Inflammatory macrophage treated with lipopolysaccharide for 1 hour (primary cell): ENCODE measurements at places on chromosomes 4 and X.

- DNase-seq = peak; percentile 20
Observed at GRCh38 chrX:30278365-30278764, 30.8 kb downstream of the NR0B1 start.

- no peak for DNase-seq
Observed at GRCh38 chr4:80172203-80172602, 25.1 kb upstream of the PRDM8 start.

GRCh38 chr4:39621582-39621981 lies 17.1 kb downstream of the SMIM14 start:
- DNase-seq = peak; percentile 58

GRCh38 chr4:82618103-82618720 lies 56.4 kb upstream of the TMEM150C start:
- no peak for DNase-seq

GRCh38 chr4:67702166-67702565 lies 1.2 kb upstream of the UBA6 start:
- no peak for DNase-seq

DNA sequence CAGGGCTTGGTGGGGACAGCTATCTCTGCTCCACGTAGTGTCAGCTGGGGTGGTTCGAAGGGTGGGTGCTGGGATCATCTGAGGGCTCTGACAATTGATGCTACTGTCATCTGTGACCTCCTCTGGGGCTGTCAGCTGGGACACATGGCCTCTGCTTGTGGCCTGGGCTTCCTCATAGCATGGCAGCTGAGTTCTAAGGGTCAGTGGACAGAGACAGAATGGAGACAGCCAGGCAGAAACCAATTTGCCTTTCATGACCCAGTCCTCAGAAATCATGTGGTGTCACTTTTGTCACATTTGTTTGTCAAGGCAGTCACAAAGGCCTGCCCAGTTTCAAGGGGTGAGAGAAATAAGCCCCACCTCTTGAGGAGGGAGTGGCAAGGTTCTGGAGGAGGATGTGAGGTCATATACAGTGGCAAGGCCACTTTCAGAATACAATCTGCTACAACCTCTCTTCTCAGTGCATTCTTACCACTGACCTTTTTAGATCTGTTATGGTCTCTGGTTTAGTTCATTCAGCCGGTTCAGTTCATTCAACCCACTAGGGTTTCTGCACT lies 103.6 kb upstream of the BCOR start:
- no peak for DNase-seq

DNA sequence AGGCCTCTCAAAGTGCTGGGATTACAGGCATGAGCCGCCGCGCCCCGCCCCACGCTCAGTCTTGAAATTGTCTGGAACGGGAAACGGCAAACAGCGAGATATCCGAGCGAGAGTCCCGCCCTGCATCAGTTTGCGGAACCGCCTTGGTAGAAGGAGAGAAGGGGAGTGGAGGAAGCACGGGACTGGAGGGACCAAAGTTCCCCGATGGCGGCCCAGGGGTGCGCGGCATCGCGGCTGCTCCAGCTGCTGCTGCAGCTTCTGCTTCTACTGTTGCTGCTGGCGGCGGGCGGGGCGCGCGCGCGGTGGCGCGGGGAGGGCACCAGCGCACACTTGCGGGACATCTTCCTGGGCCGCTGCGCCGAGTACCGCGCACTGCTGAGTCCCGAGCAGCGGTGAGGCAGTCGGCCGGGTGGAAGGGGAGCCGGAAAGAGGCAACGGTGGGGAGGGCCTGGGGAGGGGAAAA lies at the start of gene BST1:
Gene BST1, plus strand, starts transcription at position 125 of the 463 bp plus-strand sequence. Its CDS starts 80 bp downstream, at position 205.
- DNase-seq = peak; percentile 87

- no peak for DNase-seq
Observed at GRCh38 chr4:85603437-85604336, 128.7 kb downstream of the ARHGAP24 start.

GRCh38 chrX:40153345-40154249 lies 55.8 kb upstream of the BCOR start:
- peak; percentile 75 for DNase-seq

DNA sequence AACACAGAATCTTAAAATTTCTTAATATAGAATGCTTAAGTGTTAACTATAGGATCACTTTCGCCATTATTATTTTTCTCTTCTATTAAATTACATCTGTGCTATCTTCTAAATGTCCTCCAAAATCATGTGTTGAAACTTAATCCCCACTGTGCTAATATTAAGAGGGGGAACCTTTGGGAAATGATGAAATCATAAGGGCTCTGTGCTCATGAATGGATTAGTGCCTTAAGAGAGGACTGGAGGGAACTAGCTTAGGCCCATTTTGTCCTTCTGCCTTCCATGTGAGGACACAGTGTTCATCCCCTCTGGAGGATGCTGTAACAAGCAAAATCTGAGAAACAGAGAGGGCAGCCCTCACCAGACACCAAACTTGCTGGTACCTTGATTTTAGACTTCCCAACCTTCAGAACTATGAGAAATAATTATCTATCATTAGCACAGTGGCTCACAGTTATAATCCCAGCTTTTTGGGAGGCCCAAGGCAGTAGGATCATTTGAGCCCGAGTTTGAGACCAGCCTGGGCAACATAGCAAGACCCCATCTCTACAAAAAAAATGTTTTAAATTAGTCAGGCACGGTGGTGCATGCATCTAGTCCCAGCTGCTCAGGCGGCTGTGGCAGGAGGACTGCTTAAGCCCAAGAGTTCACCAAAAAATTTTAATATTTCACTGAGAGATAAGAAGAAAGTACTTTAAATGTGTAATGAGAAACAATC lies 26.3 kb downstream of the KLHL8 start:
- DNase-seq = no peak

GRCh38 chr4:48369248-48369647 lies 27.9 kb downstream of the SLAIN2 start:
- DNase-seq = no peak

DNA sequence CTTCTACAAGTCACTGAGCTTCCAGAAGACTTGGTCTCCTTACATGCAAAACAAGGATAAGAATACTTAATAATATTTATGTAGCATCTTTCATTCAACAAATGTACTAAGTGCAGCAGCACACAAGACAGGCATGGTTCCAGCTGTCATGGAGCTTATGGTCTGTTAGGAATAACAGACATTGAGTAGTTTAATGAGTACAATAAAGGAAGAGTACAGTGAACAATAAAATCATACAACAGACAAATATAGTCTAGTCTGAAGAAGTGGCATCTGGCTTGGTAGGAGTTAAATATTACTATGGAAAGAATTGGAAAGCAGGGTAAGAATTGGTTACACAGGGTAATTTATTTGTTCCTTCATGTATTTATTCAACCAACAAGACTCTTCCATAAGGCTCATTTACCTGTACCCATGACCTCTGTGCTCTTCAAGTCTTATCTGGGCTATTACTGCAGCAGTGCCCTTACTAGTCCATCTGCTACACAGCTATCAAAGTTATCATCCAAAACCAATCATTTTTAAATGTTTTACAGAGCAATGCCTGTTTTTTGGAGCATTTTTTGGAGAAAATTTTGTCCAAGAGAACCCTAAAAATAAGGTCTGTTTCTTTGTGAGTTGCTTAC lies 101.1 kb upstream of the RPL34 start:
- no peak for DNase-seq

DNA sequence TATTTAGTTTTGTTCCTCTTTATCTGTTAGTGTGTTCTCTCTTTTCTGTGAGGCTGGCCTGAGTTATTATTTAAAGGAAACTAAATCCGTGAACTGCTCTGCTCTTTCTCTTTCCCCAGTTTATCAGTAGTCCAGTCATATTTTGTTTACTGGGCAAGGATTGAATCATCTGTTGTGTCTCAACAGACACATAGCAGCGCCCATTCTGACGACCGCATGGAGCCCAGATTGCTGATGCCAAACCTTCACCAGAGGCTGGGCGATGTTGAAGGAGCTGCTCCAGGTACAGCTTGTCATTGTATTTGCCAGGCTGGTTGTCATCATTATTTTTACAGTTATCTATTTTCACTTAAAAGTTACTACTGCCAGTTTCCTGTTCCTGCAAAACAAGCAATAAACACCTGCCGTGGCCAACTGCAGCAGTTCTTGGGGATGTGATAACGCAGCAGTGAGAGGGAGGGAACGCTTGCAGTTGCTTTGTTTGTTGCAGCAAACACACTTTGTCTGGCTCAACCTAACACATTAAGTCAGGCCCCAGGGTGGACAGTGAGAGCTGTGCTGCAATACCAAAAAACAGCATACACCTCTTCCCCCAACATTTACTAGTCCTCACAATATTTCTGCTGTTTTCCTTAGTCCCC lies 10.1 kb downstream of the REELD1 start:
- DNase-seq = no peak

DNA sequence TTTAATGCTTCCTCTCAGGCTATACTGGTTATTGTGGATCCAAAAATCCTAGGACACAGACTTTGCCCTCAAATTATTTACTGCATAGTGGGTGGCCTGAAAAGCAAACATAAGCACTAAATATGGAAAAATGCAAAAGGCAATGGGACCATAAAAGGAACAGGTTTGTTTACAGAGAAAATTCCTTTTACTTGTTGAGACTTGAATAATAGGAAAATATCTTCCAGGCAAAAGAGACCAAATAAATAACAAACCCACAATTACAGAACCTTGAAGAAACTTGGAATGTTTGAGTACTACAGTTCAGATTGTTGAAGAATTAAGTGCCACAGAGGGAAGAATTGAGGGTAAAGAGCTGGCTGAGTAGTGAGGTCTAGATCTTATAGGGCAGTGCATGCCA lies 711.0 kb downstream of the C4orf33 start:
- no peak for DNase-seq

GRCh38 chrX:10107483-10107882 lies 49.3 kb upstream of the CLCN4 start:
- DNase-seq = no peak

GRCh38 chr4:121597346-121597934 lies 99.3 kb downstream of the ANXA5 start:
- no peak for DNase-seq
